Activated naive CD4-positive, alpha-beta T cell (primary cell): ENCODE measurements at places on chromosomes 2 and 18.

GRCh38 chr2:203740871-203741281 lies 34.4 kb downstream of the CD28 start:
- DNase-seq = no peak

DNA sequence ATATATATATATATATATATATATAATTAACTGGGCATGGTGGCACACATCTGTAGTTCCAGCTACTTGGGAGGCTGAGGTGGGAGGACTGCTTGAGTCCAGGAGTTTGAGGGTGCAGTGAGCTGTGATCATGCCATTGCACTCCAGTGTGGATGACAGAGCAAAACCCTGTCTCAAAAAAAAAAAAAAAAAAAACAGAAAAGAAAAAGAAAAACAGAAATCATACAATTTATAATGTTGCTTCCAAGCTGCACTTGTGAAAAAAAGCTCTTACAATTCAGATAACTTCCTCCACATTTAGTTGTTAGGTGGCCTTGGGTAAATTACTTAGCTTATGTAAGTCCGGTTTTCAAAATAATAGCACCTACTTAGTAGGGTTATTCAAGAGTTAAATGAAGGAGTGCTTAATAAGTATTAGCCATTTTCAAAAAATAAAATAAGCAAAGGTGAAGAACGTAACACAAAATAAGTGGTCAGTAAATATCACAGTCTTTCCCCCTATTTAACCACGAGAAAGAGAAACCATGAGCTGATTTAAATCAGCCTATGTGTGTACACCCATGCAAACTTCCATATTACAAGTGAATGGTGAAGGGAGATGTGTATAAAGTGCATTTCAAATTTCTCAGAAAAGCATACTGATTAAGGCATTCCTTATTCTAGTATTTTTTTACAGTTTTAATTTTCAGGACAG lies 2.3 kb downstream of the WIPF1 start:
- no peak for DNase-seq

DNA sequence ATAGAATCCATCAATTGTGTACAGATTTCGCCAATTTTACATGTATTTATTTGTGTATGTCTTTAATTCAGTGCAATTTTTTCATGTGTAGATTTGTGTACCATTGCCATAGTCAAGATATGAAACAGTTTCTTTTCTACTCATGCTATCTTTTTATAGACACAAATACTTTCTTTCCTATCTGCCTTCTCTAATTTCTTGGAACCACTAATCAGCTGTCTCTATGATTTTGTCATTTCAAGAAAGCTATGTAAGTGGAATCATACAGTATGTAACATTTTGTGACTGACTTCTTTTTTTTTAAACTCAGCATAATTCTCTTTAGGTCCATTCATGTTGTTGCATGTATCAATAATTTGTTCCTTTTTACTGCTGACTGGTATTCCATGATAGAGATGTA lies 33.3 kb downstream of the KIAA1328 start:
- DNase-seq = no peak

DNA sequence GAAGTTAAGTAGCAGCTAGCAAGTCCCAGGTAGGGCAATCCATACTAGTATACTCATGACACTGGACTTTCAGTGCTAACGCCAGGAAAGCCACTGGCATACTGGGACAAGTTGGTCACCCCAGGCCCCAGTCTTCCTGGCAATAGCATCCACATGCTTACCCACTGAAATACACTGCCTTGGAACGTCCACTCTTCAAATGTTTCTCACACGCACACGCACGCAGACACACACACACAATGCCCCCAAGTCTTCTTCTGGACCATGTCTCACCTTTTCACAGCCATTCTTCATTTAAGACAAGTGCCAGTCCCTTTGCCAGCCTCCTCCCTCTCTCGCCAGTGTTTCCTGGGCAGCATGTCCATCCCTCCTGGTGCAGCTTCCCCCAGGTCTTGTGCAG lies 8.7 kb upstream of the TEX261 start:
- DNase-seq = no peak

GRCh38 chr2:231545105-231545902 lies 15.1 kb upstream of the NMUR1 start:
- DNase-seq = no peak

GRCh38 chr2:170391697-170392096 lies 213.8 kb downstream of the MYO3B start:
- no peak for DNase-seq

DNA sequence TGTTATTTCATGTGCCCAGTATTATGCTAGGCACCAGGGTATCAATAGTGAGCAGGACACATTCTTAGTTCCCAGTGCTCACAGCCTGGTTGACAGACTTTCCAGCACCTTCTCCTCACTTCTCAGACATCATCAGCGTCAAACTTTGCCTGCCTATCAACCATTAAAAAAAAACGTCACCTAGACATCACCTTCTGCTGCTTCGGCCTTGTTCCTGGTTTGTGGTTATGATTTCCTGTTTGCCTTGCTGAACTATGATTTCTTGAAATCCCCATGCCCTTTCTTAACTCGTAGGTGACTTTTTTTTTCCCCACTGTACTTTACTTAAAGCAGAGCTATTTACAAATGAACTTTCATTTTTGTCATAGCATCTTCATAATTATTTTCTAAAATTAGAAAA lies 60.4 kb upstream of the NABP1 start:
- DNase-seq = no peak

DNA sequence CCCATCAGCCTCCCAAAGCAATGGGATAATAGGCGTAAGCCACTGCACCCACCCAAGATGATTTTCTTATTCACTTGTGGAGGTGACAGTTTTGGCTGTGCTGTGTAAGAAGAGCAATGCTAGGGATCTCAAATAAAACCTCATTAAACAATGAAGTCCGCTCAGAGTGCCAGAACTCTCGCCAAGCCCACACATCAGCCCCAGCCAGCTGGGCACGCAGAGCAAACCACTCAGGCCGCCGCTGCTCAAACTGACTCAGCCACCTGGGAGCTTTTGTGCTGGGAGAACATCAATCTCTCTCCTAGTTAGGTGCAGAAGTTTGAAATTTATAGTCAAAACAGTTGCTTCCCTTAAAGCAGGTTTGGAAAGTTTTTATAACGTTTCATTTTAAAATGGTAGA lies 47.6 kb downstream of the RNF152 start:
- DNase-seq = no peak
